ENCODE measurements at places on chromosomes 13 and 19. TPM values are rescaled to one million over a fixed set of nuclear protein-coding genes. Genes with fewer than 3 reads are reported as not detected.
A peak's percentile ranks its signal among the peaks of the same experiment; 100 is the strongest.

GRCh38 chr13:50464349-50465251 is 378.9 kb downstream of the DLEU7 start:
- peaks cover 11% of the 10 kb centered on the region for H3K4me1 ChIP-seq
- H3K27me3 ChIP-seq: no peaks in the 10 kb centered on the region
- no peak overlapping the region for H3K27ac ChIP-seq
- H3K4me3 ChIP-seq: no peak overlapping the region
- DNase-seq: no peak

DNA sequence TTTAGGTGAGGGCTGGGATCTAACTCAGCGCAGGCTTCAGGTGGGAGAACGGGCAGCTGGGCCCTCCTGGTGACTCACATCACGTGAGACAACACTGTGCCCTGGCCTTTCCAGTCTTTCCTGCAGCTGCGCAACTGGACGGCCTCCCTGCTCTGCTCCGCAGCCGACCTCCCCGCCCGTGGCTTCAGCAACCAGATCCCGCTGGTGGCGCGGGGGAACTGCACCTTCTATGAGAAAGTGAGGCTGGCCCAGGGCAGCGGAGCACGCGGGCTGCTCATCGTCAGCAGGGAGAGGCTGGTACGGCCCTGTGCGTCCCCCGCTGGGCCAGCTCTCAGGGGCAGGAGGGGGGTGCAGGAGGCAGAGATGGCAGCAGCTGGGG is 8.8 kb downstream of the SPPL2B start:
- H3K4me1 ChIP-seq: peaks cover 20% of the 10 kb centered on the region
- peaks cover 11% of the 10 kb centered on the region for H3K36me3 ChIP-seq
- H3K27ac ChIP-seq: peak overlapping the region; percentile 64

DPY19L3 gene
- 51.1 TPM for total RNA-seq

DNA sequence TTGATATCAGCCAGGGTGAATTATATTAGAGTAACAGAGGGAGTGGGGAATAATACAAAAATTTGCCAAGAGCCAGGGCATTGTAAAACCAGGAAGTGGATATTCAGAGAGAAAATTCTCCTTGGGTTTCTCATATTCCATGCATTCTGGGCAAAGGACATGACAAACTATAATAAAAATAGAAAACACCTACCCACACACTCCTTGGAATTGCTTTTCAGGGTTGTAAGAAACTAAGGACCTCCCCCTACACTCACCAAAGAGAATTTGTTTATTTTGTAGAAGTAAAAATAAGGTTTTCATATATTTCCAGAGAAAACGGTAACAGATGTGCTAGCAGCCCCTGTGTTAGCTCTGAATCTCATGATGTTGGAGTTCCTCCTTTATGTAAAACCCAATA is 649.6 kb downstream of the SLITRK1 start:
- no peaks in the 10 kb centered on the region for H3K36me3 ChIP-seq
- no peaks in the 10 kb centered on the region for H3K4me1 ChIP-seq
- H3K4me3 ChIP-seq: no peak overlapping the region
- H3K27ac ChIP-seq: no peak overlapping the region
- no peaks in the 10 kb centered on the region for H3K27me3 ChIP-seq
- no peak for DNase-seq

DNA sequence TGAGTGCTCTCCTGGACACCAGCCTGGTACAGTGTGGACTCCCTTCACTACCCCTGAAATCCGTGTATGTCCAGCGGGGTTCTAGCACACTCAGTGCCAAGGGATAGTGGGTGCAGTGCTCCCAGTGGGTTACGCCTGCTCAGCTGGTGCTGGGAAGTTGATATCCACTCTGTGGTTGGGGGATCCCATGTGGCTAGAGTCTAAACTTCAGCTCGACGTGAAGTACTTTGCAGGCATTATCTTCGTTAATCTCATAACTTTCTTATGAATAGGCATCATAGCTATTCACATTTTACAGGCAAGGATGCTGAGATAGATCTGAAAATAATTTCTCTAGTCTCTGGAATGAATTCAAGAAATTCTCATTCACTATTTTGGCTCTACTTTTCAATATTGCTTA is 433.2 kb upstream of the HTR2A start:
- no peak overlapping the region for H3K4me3 ChIP-seq
- H3K27me3 ChIP-seq: no peaks in the 10 kb centered on the region
- H3K27ac ChIP-seq: no peak overlapping the region
- no peak for DNase-seq

CKAP2 gene
- 27.3 TPM for total RNA-seq

CACNG7 gene
- 60.4 TPM for total RNA-seq

Data from glutamatergic neuron (in vitro differentiated cells).